Uterine smooth muscle cell (primary cell): ENCODE measurements at places on chromosomes 6 and 20. TPM values are rescaled to one million over a fixed set of nuclear protein-coding genes. Genes with fewer than 3 reads are reported as not detected.

BNIP5 gene
- total RNA-seq: not detected in 2 replicates

PI16 gene
- 0.11 and 0.75 TPM in 2 replicates for total RNA-seq

TMEM217 gene
- total RNA-seq: 0.77 and 1.6 TPM in 2 replicates

C6orf52 gene
- total RNA-seq: 1.00 and 1.5 TPM in 2 replicates

CFAP61 gene
- 0.22 and 0.25 TPM in 2 replicates for total RNA-seq

LST1 gene
- not detected in 2 replicates for total RNA-seq

GRM4 gene
- under 0.01 TPM in 2 replicates for total RNA-seq

FAXC gene
- 1.2 TPM in 2 replicates for total RNA-seq

RSPH9 gene
- 0.44 and 1.2 TPM in 2 replicates for total RNA-seq

MCCD1 gene
- not detected in 2 replicates for total RNA-seq

CGAS gene
- total RNA-seq: 6.1 and 7.4 TPM in 2 replicates

BTN1A1 gene
- total RNA-seq: not detected in 2 replicates

PGC gene
- not detected in 2 replicates for total RNA-seq

IL17F gene
- not detected in 2 replicates for total RNA-seq

TNF gene
- total RNA-seq: not detected in 2 replicates

TENT5A gene
- 30.1 and 56.0 TPM in 2 replicates for total RNA-seq

SLC22A2 gene
- total RNA-seq: 0.12 TPM in 1 of 2 replicates, not detected in the other

TOX2 gene
- total RNA-seq: 1.6 and 1.9 TPM in 2 replicates

FAM184A gene
- 1.00 and 1.1 TPM in 2 replicates for total RNA-seq

SLC52A3 gene
- total RNA-seq: 0.12 TPM in 1 of 2 replicates, not detected in the other

PHF10 gene
- 12.2 and 17.5 TPM in 2 replicates for total RNA-seq

HIVEP1 gene
- total RNA-seq: 8.7 and 13.0 TPM in 2 replicates

ARMH2 gene
- not detected in 2 replicates for total RNA-seq

VIP gene
- not detected in 2 replicates for total RNA-seq

TFAP2A gene
- total RNA-seq: not detected in 2 replicates

SLC16A10 gene
- 0.12 and 0.33 TPM in 2 replicates for total RNA-seq

WFDC10B gene
- total RNA-seq: not detected in 2 replicates

COL9A3 gene
- 0.11 and 1.1 TPM in 2 replicates for total RNA-seq

AARS2 gene
- total RNA-seq: 25.7 and 31.5 TPM in 2 replicates

OXT gene
- not detected in 2 replicates for total RNA-seq

NSFL1C gene
- 24.7 and 38.1 TPM in 2 replicates for total RNA-seq

TREML2 gene
- not detected in 2 replicates for total RNA-seq

CCM2L gene
- total RNA-seq: under 0.01 TPM in 1 of 2 replicates, not detected in the other

RBPJL gene
- not detected in 2 replicates for total RNA-seq

ADTRP gene
- 6.4 and 6.9 TPM in 2 replicates for total RNA-seq

SIRPA gene
- 8.2 and 11.5 TPM in 2 replicates for total RNA-seq

PNPLA1 gene
- not detected in 2 replicates for total RNA-seq

EFHC1 gene
- total RNA-seq: 21.6 and 22.9 TPM in 2 replicates

E2F3 gene
- total RNA-seq: 4.0 and 4.8 TPM in 2 replicates

ERMARD gene
- total RNA-seq: 28.6 TPM in 2 replicates

PFDN6 gene
- total RNA-seq: 38.9 and 42.8 TPM in 2 replicates

RIPPLY2 gene
- under 0.01 and 0.87 TPM in 2 replicates for total RNA-seq

C6orf141 gene
- 55.3 and 59.4 TPM in 2 replicates for total RNA-seq

HLA-DRB1 gene
- total RNA-seq: not detected in 2 replicates

RTEL1 gene
- total RNA-seq: 15.9 and 31.5 TPM in 2 replicates

RPP21 gene
- 28.9 and 30.0 TPM in 2 replicates for total RNA-seq

GSTA3 gene
- not detected in 2 replicates for total RNA-seq

ASCC3 gene
- 87.4 and 96.7 TPM in 2 replicates for total RNA-seq

DEFB132 gene
- not detected in 2 replicates for total RNA-seq

HS3ST5 gene
- total RNA-seq: 1.2 and 2.0 TPM in 2 replicates

TUBE1 gene
- 51.5 and 68.0 TPM in 2 replicates for total RNA-seq

SYCP2 gene
- 0.37 and 0.89 TPM in 2 replicates for total RNA-seq

PRRT1 gene
- total RNA-seq: 0.11 and 0.12 TPM in 2 replicates

BANF2 gene
- total RNA-seq: not detected in 2 replicates

CGA gene
- 0.77 TPM in 1 of 2 replicates, not detected in the other for total RNA-seq

TGM2 gene
- 221 and 411 TPM in 2 replicates for total RNA-seq

C6orf163 gene
- 1.00 and 2.1 TPM in 2 replicates for total RNA-seq
